ENCODE measurements at places on chromosomes 5 and 9.
A peak's percentile ranks its signal among the peaks of the same experiment; 100 is the strongest.

DNA sequence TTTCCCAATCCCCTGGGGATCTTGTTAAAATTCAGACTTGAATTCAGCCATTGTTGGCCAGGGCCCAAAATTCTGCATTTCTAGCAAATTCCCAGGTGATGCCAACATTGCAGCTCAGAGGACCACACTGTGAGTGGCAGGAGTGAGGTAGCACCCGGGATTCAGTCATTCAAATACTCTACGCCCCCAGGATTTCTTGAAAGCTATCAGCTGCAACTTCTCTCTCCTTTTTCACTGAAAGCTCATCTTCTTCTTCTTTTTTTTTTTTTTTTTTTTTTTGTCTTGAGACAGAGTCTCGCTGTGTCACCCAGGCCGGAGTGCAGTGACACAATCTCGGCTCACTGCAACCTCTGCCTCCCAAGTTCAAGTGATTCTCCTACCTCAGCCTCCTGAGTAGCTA lies 19.3 kb upstream of the ANKH start:
- no peak for DNase-seq

DNA sequence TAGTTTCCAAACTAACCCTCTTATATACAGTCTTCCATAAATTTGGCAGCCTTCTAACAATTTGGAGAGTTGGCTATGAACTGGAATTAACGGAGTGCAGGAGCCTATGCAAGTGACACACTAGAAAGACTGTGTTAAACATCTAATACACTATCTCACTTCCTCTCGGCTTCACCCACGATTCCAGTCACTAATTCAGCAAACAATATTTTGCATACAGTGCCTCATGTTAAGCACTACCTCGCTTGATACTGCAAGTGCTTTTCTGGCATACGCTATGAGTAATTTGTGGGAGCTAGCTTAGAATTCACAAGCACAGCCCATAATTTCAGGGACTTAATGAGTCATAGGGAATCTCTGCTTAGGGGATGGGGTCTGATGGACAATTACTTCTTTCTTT lies 102.5 kb downstream of the ST8SIA4 start:
- no peak for DNase-seq

DNA sequence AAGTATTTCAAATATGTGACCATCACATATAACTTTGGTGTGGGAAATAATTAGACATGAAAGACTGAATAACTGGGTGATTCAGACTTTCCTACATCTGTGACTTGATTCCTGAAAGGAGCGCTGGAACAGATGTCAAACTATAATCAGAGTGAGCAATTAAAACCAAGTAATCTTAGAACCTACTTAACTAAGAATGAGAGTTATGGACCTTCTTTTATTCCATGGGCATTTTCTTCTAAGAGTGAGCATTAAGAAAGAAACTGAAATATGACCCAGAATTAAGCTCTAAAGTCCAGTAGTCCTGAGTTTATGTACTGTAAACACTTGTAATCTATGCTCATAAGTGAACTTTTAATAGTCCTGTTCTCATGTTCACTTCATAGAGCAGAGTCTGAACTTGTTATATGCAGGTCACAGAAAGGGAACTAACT lies 68.4 kb downstream of the PAM start:
- DNase-seq = peak; percentile 66

GRCh38 chr5:168801567-168801966 lies 222.4 kb upstream of the PANK3 start:
- DNase-seq = no peak

DNA sequence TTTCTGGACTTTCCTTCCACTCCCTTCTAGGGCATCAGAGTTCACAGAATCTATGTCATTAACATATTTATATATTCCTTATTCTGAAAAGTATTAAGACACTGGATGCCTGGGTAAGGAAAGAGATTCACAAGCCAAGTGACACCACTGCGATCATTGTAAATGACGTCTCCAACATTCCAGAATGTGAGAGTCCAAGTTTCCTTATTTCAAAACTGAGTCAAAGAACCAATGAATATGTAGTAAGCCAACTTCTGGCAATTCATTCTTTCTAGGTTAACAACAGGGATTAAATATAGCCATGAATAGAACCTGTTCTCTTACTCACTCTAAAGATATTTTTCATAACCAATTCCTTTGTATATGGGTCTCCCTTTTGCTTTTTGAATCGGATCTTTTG lies 18.1 kb downstream of the RAI14 start:
- peak; percentile 85 for DNase-seq

GRCh38 chr9:17081351-17081750 lies 53.5 kb upstream of the CNTLN start:
- DNase-seq = no peak

- peak; percentile 79 for DNase-seq
Observed at GRCh38 chr9:100427366-100428263, 672 bp downstream of the MSANTD3 start.

- no peak for DNase-seq
Observed at GRCh38 chr9:84709056-84709455, 39.5 kb downstream of the NTRK2 start.

GRCh38 chr5:145718956-145719355 lies 116.2 kb downstream of the PRELID2 start:
- DNase-seq = peak; percentile 35

- DNase-seq = no peak
Observed at GRCh38 chr5:125196481-125197111, 450.2 kb upstream of the ZNF608 start.

GRCh38 chr9:108727580-108728111 lies 128.1 kb downstream of the ACTL7B start:
- DNase-seq = no peak

DNA sequence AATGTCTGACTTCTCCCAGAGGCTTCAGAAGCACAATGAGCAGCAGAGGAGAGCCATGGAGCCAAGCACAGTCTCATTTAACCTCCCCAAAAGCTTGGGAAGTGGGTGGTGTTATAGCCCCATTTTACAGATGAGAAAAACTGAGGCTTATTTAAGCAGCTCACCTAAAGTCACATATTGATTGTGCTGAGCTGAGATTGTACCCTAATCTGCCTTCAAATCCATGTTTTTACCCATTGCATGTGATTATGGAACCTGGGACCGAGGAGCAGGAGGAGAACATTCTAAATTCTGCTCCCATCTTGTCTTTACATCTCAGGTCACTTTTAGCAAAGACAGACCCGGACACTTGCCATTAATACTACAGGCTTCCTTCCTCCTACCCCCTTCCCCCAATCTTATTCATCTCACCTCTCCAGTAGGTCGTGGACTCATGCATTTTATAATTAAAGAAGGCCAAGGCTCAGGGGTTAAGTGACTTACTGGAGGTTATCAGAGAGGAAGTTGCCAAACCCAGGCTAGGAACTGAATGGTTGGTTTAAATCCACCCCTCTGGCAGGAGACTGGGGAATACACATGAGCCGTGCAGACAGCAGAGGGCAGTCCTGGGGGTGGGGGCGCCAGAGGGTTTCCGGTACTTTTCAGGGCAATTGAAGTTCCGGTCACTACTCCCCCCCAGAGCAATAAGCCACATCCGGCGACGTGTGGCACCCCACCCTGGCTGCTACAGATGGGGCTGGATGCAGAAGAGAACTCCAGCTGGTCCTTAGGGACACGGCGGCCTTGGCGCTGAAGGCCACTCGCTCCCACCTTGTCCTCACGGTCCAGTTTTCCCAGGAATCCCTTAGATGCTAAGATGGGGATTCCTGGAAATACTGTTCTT lies 51.0 kb upstream of the IL17B start:
- DNase-seq = no peak

DNA sequence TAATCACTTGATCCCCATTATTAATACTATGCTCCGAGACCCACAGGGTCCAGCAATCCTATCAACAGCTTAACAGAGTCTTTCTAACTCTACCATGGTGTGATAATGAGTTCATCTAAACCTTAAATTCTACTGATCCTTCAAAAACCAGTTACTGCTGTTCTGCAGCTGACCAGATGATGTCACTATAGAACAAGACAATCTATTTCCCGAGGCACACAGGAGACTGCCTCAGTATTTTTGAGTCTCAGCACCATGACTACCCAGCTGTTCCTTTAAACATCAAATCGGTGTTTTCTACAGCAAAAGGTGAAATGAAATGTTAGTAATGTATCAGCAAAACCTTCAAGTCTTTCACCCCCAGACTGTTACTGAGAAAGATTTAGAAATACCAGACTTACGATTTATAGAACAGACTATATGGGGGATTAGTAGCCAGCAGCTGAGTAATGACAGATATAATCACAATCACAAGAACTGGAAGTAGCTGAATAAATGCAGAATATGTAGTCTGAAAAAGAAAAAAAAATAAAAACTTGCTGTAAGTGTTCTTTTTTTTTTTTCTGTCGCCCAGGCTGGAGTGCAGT lies 16.9 kb downstream of the DNAJC18 start:
- DNase-seq = peak; percentile 74

- peak; percentile 93 for DNase-seq
Observed at GRCh38 chr5:110738812-110739651, at the start of gene SLC25A46. SLC25A46 (plus strand) TSS chr5:110739007; CDS start chr5:110739120, 113 bp downstream.

GRCh38 chr5:72159501-72159911 lies 52.2 kb downstream of the MAP1B start:
- no peak for DNase-seq

GRCh38 chr5:62083247-62083646 lies 222.8 kb upstream of the KIF2A start:
- DNase-seq = no peak

DNA sequence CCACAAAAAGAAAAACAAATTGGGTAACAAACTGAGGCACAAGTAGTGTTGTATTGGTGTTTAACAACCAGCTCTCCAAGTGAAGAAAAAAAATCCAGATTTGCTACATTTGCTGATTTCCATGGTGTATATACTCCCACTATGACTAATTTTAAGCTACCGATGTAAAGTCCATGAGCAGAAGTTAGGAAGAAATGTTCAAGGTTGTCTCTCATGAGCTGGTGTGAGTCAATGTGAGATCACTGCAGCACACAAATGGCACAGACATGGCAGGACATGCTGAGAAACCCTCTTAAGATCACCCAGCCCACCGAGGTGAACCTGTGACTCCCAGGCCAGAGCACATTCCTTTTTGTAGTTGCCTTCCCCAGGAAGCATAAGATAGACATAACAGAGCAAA lies 36.2 kb downstream of the SLC44A1 start:
- peak; percentile 72 for DNase-seq

GRCh38 chr5:134371834-134372340 lies 518 bp downstream of the UBE2B start:
- DNase-seq = peak; percentile 61

GRCh38 chr9:103362986-103363385 lies 367.9 kb downstream of the CYLC2 start:
- DNase-seq = no peak

DNA sequence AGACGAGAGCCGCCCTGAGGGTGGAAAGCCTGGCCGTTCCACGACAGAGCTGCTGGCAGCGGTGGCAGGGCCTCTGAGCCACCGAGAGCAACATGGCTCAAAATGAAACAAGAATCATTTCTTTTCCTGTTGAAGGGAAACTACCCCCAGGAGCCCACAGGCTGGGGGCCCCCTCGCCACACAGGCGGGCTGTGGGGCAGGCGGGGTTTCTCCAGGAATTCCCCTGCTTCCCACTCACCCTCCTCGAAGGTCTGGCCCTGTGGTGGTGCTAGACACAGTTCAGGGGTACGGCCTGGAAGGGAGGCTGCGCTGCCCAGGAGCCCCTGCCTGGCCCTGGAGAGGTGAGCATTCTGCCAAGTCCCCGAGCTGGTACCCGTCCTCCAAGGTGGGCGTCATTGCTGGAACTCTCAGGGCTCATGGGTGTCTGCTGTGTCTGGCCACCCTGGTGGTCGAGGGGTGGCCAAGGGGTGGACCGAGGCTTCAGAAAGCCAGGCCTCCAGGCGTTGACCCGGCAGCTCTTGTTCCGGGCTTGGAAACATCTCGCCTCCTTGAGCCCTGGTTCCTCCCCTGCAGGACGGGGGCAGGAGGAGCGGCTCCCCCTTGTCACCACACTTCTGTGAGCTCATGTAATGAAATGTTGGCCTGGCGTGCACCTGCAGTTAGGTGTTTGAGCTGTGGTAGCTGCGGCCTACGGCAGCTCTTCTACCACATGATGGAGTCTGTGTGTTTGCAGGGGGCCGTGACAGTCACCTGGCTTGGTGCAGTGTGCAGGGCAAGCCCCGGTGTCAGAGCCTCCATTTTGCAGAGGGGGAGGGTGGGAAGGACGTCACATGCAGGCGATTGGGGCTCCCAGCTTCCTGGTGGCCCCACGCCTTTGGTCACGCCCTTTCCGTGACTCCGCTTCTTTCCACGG lies 65.3 kb downstream of the RXRA start:
- DNase-seq = no peak

DNA sequence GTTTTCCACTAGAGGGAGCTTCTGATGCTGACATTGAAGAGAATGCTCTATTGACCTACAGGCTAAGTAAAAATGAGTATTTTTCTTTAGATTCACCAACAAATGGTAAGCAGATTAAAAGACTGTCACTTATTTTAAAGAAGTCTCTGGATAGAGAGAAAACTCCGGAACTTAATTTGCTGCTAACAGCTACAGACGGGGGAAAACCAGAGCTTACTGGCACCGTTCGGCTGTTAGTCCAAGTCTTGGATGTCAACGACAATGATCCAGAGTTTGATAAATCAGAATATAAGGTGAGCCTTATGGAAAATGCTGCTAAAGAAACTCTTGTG lies 764 bp downstream of the PCDHA11 start:
- no peak for DNase-seq

DNA sequence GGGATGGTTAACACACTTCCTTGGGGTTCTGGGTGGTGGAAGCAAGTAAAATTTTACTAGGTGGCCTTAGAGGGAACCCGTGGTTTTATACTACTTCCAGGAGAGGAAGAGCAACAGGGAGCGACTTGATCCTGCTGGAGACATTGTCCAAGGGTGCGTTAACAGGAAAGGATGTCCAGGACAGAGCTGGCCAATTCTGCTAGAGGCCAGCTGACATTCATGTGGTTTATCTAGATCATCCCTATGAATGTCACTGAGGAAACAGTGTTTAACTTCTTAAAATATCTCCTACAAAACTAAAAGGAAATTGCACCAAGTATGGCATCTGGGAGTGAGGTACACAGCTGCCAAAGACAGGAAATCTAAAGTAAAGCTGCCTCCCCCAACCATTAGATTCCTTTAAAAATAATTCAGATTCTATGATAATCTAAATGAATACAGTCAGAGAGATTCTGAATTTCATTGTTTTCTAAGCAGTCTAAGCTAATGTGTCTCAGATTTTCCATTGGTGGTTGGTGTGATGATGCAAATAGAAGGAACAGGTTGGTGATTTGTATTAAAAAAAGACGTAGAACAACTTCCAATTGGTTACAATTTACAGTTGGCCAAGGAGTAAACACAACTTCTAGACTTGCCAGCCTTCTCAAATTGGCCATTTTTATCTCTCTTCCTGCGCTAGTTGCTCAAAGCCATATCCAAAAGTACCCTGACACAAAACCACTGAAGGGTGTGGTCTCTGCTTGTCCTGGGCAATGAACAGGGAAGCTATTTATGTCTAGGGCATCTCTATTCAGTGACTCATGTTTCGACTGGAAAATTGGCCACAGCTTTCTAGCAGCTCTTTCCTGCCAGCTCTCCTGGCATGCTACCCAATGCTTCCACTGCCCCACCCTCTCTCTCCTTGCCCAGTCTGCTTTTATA lies 574.7 kb upstream of the MEF2C start:
- peak; percentile 78 for DNase-seq

- no peak for DNase-seq
Observed at GRCh38 chr5:178170455-178170854, 16.7 kb downstream of the GMCL2 start.
